ENCODE measurements at places on chromosomes 6 and 20.

GRCh38 chr20:53738039-53738944, 144.7 kb upstream of the ZNF217 start:
- no peak overlapping the region for H3K4me3 ChIP-seq
- peaks cover 20% of the 10 kb centered on the region for H3K4me1 ChIP-seq
- H3K27me3 ChIP-seq = no peaks in the 10 kb centered on the region
- H3K36me3 ChIP-seq = no peaks in the 10 kb centered on the region
- no peak overlapping the region for H3K27ac ChIP-seq

DNA sequence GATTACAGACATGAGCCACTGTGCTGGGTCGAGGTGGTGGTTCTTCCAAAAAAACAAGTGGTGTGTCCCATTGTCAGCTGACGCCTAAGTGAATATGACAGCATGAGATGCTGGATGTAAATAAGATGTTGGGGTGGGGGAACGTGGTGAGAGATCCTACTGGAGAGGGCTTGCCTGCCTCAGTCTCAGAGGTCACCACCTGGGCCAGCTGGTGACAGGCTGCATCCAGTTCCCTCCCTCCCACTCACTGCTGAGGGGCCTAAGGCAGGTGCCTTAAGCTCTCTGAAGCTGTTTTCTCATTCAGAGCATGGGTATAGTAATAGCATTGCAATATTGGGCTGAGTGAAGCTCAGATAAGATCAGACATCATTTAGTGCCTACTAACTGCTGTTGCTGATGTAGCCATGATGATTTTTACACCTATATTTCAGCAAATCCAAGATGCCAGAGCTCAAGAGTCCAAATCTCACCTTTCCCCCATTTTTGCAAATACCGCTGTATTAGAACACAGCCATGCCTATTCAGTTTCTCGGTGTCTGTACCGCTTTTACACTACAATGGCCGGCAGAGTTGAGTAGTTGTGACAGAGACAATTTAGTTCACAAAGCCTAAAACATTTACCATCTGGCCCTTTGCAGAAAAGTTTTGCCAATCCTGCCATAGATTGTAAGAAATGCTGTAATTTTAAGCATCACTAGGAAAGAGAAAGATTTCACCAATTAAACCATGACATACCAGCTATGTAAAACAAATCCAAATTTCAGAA, 171.3 kb downstream of the ANKRD60 start:
- no peaks in the 10 kb centered on the region for H3K4me1 ChIP-seq
- H3K27ac ChIP-seq = no peak overlapping the region
- peaks cover 70% of the 10 kb centered on the region for H3K27me3 ChIP-seq
- no peak overlapping the region for H3K4me3 ChIP-seq
- no peaks in the 10 kb centered on the region for H3K36me3 ChIP-seq

- no peaks in the 10 kb centered on the region for H3K27me3 ChIP-seq
- no peak for DNase-seq
- no peak overlapping the region for H3K27ac ChIP-seq
- no peaks in the 10 kb centered on the region for H3K4me1 ChIP-seq
Observed at GRCh38 chr6:68975064-68975463, 340.0 kb downstream of the ADGRB3 start.

GRCh38 chr6:75693534-75693933, 55.5 kb upstream of the MYO6 start:
- no peaks in the 10 kb centered on the region for H3K27me3 ChIP-seq
- no peak for DNase-seq
- peaks cover 33% of the 10 kb centered on the region for H3K36me3 ChIP-seq
- no peak overlapping the region for H3K4me3 ChIP-seq
- no peak overlapping the region for H3K27ac ChIP-seq

DNA sequence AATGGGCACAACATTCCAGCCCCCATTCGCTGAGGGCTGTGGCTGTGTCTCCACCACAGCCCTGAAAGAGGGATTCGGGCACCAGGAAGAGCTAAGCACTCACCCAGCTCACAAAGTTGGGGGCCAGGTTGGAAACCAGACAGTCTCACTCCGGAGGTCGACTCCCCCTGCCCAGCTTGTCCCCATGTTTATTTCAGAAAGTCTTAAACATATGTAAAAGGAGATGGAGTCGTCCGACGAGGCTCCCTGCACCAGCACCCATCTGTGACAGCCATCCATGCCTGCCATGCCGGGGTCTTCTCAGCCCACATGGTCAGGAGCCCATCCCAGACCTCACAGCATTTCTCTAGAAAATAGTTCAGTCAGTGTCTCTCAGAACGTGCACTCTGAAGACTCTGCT, 63.6 kb upstream of the STX16 start:
- no peak overlapping the region for H3K27ac ChIP-seq
- no peak for DNase-seq
- H3K36me3 ChIP-seq = no peaks in the 10 kb centered on the region

- H3K4me3 ChIP-seq = no peak overlapping the region
- H3K27me3 ChIP-seq = no peaks in the 10 kb centered on the region
- H3K27ac ChIP-seq = peak overlapping the region; percentile 75
- peaks cover 8% of the 10 kb centered on the region for H3K4me1 ChIP-seq
- H3K36me3 ChIP-seq = peaks cover 100% of the 10 kb centered on the region
Observed at GRCh38 chr6:24851086-24851485, 52.4 kb upstream of the ARMH2 start.

DNA sequence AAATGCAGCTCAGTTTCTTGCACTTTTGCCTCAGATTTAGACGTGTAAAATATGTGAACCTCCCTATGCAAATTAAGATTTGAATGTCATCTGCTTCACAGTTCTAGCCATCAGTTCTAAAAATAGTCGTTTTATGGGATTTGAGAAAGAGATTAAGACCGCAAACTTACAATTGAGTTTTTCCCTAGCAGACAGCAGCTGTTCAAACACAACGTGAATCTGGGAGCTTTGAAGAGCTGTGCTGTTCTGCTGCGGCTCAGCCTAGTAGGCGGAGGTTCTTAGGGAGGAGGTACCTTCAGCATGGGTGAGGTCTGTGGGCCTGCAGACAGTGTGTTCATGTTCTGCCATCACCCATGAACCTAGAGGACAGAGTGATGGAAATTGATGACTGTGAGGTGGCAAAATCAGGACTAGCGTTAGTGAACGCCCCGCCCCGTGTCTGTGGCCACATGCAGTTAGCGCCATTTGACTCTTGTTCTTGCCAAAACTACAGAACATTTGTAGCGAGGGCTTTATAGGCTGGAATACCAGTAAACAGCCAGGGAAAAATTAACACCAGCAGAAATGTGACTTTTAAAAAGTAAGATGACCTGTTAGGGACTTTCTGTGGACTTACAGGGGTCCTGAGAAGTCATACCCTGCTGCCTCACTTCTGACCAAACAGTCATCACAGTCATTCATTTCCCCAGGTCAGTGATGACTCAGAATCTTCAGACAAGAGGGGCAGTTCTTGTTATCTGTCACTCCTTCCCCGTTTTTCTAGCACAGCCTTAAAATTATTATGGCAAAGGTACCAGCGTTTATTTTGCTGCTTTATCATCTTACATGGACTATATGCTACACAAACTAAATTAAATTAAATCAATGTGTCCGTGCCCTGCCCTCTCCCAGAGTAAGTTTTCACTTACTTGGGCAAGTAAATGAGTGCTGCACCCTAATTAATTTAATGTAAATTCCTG, 84.3 kb upstream of the TMEM181 start:
- H3K4me3 ChIP-seq = no peak overlapping the region
- H3K27ac ChIP-seq = peak overlapping the region; percentile 25
- DNase-seq = no peak
- no peaks in the 10 kb centered on the region for H3K27me3 ChIP-seq

- no peak overlapping the region for H3K4me3 ChIP-seq
- H3K4me1 ChIP-seq = no peaks in the 10 kb centered on the region
- H3K27ac ChIP-seq = no peak overlapping the region
- DNase-seq = no peak
- peaks cover 3% of the 10 kb centered on the region for H3K27me3 ChIP-seq
Observed at GRCh38 chr6:153172815-153173214, 41.7 kb upstream of the RGS17 start.

GRCh38 chr6:66735106-66735890, 1028.3 kb upstream of the EYS start:
- H3K36me3 ChIP-seq = no peaks in the 10 kb centered on the region
- H3K4me3 ChIP-seq = no peak overlapping the region
- DNase-seq = no peak
- H3K4me1 ChIP-seq = no peaks in the 10 kb centered on the region

GRCh38 chr6:134821397-134821796, 128.5 kb downstream of the ALDH8A1 start:
- no peaks in the 10 kb centered on the region for H3K4me1 ChIP-seq
- no peak overlapping the region for H3K27ac ChIP-seq
- DNase-seq = no peak
- H3K4me3 ChIP-seq = no peak overlapping the region
- H3K27me3 ChIP-seq = peaks cover 10% of the 10 kb centered on the region

GRCh38 chr20:15627501-15627903, 945.7 kb downstream of the KIF16B start:
- H3K36me3 ChIP-seq = no peaks in the 10 kb centered on the region
- no peaks in the 10 kb centered on the region for H3K27me3 ChIP-seq
- no peak overlapping the region for H3K27ac ChIP-seq

DNA sequence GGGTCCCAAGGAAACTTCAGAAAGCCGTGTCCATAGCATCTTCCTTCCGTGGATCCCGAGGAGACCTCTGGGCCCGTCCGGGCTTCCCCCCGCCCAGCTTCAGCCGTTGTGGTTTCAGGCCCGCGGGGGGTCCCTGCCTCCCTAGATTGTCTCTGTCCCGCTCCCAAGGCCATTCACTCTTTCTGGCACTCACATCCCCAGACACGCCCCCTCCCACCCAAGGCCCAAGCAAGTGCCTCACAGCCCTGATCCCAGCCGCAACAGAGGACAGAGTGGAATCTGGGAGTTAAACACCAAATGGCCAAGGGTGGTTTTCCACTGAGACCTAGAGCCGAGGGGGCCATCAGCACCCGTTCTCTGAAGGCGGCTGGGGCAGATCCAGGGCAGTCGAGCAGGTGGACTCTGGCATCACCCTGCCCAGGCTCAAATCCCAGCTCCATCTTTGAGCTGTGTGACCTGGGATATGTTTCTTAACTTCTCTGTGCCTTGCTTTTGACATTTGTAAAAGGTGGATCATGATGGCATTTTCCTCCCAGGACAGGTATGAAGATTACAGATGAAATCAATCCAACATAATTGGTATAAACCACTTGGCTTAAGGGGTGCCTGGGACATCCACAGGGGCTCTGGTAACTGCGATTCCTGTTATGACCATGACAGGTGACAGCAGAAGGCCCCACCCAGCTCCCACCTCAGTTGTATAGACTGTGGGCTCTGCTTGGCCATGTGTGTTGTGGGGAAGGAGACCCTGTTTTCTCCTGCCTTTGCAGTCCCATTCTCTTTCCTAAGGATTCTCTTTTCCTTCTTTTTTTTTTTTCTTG, 48.1 kb downstream of the CTCFL start:
- no peak for DNase-seq
- H3K27ac ChIP-seq = no peak overlapping the region
- peaks cover 2% of the 10 kb centered on the region for H3K36me3 ChIP-seq
- H3K4me3 ChIP-seq = no peak overlapping the region
- peaks cover 14% of the 10 kb centered on the region for H3K4me1 ChIP-seq
- peaks cover 34% of the 10 kb centered on the region for H3K27me3 ChIP-seq

- H3K4me1 ChIP-seq = peaks cover 2% of the 10 kb centered on the region
- H3K4me3 ChIP-seq = no peak overlapping the region
- no peaks in the 10 kb centered on the region for H3K36me3 ChIP-seq
- peaks cover 37% of the 10 kb centered on the region for H3K27me3 ChIP-seq
- H3K27ac ChIP-seq = no peak overlapping the region
Observed at GRCh38 chr20:23622839-23623343, 14.9 kb downstream of the CST3 start.

DNA sequence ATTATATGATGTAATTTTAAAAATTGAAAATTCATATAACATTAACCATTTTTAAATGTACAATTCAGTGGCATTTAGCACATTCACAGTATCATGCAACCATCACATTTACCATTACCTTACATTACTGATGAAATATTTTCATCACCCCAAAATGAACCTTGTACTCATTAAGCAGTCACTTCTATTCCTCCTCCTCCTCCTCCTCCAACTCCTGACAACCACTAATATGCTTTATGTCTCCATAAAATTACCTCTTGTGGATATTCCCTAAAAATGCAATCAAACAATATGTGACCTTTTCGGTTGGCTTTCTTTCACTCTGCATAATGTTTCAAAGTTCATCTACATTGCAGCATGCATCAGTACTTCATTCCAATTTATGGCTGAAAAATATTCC, 45.2 kb downstream of the ZHX3 start:
- no peaks in the 10 kb centered on the region for H3K4me1 ChIP-seq
- H3K36me3 ChIP-seq = peaks cover under 1% of the 10 kb centered on the region
- no peaks in the 10 kb centered on the region for H3K27me3 ChIP-seq
- no peak overlapping the region for H3K4me3 ChIP-seq

DNA sequence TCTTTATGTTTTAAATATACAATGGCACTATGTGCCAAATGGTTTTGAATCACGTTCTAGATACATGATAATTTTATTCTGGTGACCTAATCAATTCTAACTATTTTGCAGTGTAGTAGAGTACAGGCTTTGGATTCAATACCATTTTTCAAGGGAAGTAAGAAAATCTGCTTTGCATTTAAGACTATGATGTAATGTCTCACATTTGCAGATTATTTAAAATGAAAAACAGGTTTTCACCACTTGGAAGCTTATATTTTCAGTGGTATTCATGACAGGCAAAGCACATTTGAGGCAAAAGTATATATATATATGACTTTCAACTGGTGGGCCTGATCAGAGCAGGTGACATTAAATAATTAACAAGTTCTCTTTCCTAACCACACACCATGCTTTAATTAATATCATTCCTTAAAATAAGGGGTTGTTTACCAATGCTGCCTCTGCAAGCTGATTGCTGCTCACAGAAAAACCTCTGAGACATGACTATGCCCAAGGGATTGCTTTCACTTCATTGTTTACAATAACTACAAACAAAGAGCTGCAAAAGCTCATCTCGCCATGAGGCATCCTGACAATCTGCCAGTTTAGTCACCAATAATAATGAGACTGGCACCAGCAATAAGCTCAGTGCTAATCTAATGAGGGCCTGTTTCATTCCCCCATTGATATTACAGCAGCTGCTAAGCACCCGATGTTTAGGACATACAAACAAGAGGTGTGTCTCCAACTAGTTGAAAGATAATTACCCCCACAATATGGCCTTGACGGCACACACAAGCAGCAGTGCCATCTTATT, 1176.0 kb upstream of the GJE1 start:
- no peak overlapping the region for H3K4me3 ChIP-seq
- no peak overlapping the region for H3K27ac ChIP-seq
- H3K36me3 ChIP-seq = no peaks in the 10 kb centered on the region
- no peaks in the 10 kb centered on the region for H3K4me1 ChIP-seq
- no peak for DNase-seq
- no peaks in the 10 kb centered on the region for H3K27me3 ChIP-seq
